ENCODE measurements at places on chromosomes 6 and 20.

- DNase-seq: peak; percentile 82
These were observed 97.8 kb downstream of the JARID2 start for GRCh38 chr6:15343490-15344191.

- DNase-seq: no peak
These were observed 38.5 kb downstream of the RBM38 start for GRCh38 chr20:57429580-57430200.

GRCh38 chr6:169775321-169775720 lies 23.9 kb downstream of the ERMARD start:
- DNase-seq: no peak

DNA sequence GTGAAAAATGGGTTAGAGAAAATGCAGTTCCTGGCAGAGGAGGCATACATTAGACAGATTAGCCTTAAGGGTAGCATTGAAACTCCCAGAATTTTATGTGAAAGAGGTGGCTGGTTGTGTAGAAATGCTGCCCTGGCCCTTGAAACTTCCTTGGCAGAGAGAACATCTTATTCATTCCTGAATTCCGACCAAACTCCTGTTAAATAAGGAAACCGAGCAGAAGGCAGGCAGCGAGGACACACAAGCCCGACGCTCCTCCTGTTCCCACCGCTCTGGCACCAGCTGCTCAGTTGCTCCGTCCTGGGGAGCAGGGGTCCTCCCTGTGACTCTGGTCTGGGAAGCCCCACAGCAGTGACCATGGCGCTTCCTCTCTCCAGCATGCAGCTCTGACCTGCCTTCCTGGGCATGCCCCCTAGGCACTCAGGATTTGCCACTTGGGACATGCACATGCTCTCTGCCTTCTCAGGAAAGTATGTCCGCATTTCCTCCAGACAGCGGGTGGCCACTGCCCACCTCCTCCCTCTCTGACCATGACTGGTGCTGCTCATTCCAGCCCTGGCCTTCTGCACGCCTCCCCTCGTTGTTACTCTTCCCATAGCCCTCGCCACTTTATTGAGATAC lies 35.2 kb upstream of the CLDN20 start:
- DNase-seq: no peak

DNA sequence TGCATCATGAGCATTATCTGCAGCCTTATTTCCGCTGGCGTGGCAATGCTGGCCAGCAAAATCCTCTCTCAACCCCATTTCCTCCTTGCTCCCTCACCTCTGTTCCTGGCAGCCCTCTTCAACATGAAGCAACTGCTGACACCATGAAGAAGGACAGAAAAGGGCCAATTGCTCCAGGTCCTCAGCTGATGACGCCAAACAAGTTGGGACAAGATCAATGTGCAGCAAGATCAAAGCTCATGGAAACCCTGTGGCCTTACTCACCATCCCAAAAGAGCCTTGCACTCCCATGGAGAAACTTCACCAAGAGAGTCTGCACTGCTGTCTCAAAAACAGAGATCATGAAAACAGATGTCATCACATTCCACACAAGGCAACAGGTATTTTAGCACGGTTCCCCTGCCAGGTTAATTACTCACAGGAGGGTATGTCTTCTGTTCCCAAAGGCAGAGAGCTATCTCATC lies 7.4 kb downstream of the GFOD1 start:
- DNase-seq: no peak

- DNase-seq: no peak
These were observed 147.0 kb downstream of the TBC1D32 start for GRCh38 chr6:121187200-121187832.

GRCh38 chr6:99282479-99283062 lies 66.9 kb downstream of the FAXC start:
- peak; percentile 20 for DNase-seq

DNA sequence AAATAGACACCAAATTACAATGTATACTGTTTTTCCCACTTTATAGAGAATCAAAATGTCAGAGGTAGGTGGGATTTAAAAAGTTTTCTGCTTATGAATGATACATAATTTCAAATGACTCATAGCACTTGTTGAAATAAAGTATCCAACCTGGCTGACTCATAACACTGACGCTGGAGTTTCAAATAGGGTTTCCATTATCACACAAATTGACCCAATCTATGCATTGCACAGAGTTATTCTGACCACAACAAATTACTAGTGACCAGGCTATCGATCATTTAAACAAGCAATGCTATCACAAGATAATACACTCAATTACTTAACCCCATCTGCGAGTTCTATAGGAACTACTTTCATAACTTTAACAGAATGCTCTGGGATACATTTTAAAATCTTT lies 31.9 kb upstream of the PRELID3B start:
- DNase-seq: no peak

DNA sequence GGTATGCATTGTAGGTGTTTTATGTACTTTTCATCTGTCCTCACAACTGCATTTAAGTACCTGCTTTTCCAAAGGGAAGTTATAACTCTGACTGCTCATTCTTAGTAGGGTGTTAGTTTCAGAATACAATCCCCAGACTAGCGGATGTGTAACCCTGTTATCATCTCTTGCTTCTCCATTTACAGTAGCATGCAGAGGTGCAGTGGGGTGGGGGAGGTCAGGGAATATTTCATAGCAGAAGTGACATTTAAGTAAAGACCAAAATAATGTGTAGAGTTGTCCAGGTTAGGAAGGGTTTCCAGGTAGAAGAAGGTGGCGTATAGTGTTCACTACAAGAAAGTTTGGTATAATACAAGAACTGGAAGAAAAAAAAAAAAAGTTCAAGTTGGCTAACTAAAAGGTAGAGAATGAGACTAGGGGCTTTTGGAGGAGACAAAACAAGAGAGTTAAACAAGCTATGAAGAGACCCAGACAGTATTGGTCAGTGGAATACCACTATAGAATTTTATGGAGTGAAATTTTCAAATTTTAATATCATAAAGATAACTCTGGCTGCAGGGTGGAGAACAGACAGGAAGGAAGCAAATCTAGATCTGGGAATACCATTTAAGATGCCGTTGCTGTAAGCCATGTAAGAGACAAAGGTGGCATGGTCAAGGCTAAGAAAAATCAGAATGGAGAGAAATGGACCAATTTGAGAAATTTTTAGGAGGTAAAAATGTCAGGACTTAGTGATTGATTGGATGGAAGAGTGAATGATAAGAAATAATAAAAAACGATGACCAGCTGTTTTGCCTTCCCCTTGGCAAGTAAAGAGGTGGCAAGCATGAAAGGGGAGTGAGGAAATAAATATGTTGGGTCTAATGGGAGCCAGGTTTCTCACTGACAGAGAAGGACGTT lies 2.2 kb upstream of the AHI1 start:
- no peak for DNase-seq

DNA sequence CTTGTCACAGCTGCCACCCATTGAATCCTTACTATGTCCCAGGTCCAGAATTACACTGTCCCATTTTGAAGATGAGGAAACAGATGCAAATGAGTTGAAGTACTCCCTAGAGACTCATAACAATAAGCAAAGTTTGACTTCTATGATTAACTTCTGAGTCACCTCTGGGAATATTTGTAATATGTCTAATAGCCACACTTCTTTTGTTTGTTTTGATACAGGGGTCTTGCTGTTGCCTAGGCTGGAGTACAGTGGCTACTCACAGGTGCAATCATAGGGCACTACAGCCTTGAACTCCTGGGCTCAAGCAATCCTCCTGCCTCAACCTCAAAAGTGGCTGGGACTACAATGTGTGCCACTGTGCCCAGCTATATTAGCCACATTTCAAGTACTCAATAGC lies 11.4 kb upstream of the SOX12 start:
- no peak for DNase-seq

GRCh38 chr6:29763491-29764289 lies 40.5 kb downstream of the HLA-F start:
- DNase-seq: no peak

GRCh38 chr20:53559816-53560215 lies 33.8 kb downstream of the ZNF217 start:
- no peak for DNase-seq

DNA sequence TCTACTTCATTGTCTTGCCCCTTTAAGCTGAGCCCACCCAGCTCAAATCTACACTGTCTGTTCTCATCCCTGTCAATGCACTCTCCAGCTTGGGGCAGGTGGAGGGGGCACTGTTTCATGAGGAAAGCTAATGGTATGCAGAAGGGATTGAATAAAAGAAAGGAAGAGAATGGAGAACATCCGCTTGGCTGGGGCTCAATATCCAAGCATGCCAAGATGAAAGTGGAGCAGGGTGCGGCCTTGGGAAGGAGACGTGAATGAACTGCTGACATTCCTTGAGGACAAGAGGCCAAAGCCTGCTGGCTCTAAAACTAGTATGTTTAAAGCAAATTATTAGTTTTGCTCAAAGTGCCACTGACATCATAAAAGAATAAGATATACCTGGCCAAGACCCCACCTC lies 24.2 kb downstream of the AKAP12 start:
- no peak for DNase-seq

DNA sequence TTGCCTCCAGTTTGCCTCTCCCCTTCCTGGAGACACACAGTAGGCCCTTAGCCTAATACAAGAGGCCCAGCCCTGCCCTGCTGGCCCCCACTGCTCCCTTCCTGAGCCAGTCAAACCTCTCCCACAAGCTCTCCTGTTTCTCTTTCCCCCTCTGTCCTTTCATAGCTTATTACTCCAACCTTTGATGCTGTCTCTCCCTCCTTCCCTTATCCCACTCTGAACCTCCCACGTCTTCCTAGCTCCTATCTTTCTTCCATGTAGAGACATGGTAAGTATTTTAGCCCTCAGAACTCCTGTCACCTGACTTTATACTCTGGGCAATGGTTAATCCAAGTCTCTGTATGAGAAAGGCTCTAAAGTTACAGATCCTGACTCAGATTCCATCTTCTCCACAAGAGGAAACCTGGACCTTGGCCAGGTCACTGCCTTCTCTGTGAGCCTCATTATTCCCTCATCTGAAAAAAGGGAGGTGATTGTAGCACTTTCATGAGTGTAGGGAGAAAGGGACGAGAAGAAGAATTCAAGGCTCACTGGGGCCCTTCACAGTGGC lies 6.7 kb downstream of the TGIF2 start:
- no peak for DNase-seq

GRCh38 chr6:157530126-157530525 lies 149.1 kb downstream of the ZDHHC14 start:
- no peak for DNase-seq

DNA sequence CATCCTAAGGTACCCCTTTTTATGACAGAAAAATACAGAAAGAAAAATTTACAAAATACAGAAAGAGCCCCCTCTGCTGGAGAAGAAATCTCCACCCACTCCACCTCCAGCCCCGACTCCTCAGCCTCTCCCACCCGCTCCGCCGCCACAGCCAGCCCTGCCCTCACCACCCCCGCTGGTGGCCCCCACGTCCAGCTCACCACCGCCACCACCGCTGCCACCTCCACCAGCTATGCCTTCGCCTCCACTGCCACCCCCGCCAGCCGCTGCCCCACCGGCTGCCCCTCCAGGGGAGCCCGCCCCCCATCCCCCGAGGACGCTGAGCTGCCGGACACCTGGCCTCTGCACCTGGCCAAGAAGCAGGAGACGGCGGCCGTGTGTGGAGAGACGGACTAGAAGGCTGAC lies 17.7 kb downstream of the WFDC2 start:
- DNase-seq: no peak

DNA sequence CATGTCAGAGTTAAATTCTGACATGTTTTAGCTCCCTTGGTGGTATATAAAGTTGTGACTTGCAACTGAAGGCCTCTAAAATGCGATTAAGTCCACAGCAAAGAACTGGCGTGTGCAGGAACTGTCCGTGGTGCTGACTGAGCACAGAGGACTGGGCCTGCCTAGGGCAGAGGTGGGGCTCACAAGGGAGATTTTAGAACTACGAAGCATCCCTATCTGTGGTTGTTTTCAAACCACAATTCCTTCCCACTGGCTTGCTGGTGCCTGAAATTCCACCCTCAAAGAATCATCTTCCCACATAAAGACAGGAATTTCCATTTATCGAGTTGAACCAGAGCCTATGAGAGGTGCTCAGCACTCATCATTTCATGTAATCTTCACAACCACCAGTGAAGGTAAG lies 30.1 kb downstream of the RIMS4 start:
- no peak for DNase-seq

DNA sequence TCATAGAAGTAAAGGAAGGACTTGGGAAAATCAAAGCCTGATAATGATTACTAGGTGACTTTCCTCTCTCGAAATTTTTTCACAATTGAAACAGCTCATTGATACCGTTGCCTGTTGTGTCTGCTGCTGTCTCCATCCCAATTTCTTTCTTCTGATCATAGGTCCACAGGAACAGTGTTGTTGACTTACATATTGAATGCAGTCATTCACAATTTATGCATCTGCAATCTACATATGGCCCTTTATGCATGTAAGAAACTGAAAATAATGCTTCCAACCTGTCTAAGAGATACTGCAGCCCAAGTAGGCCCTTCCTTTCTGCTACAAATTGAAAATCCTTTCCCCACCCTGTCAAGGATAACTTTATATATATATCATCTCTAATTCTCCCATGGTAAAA lies 381.3 kb downstream of the PKHD1 start:
- DNase-seq: no peak

DNA sequence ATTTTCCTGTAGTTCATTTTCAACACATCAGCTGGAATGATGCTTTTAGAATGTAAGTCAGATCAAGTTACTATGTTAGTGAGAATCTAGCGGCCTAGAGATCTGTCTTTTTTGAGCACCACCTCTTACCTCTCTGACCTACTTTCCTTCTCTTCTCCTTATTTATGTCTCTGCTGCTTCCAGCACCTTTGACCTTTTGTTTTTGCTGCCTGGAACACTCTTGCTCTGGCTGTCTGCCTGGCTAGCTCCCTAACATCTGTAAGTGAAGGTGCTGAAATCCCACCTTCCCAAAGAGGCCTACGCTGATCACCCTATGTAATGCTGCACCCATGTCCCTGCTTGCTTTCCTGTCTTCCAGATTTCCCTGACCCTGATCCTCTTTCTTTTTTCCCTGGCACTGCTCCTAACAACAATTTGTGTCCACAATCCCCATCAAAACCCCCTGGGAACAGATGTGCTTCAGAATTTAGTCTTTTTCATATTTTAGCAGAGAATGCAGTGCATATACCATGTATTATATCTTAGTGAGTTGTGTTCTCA lies 87.8 kb downstream of the RFPL4B start:
- no peak for DNase-seq

DNA sequence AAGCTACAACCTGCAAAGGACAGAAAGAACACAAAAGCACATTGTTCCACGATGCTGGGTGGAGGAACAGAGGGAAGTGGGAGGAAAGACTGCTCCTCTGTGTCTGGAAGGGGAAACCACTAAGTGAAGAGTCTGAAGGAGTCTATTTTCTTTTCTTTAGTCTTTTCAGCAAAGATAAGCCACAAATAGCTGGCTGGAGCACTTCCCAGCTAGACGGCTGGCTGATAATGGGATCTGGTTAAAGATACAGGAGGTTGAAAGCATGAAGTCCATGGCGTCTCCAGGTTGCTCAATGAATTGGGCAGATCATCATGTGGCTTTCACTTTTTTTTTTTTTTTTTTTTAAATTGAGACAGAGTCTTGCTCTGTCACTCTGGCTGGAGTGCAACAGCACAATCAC lies 154.0 kb upstream of the KCNG1 start:
- no peak for DNase-seq

- DNase-seq: no peak
These were observed 155.9 kb upstream of the UST start for GRCh38 chr6:148590883-148591282.

GRCh38 chr6:168159506-168159905 lies 80.5 kb upstream of the FRMD1 start:
- DNase-seq: no peak

Measured in NCI-H82 (cell line).